ENCODE measurements at places on chromosomes 3 and 15.

GRCh38 chr15:84846269-84846668 lies 29.1 kb downstream of the ALPK3 start:
- DNase-seq = no peak

- DNase-seq = no peak
These were observed 34.7 kb downstream of the RPL22L1 start for GRCh38 chr3:170835336-170835735.

- no peak for DNase-seq
These were observed 23.3 kb upstream of the PSMD6 start for GRCh38 chr3:64046592-64046991.

DNA sequence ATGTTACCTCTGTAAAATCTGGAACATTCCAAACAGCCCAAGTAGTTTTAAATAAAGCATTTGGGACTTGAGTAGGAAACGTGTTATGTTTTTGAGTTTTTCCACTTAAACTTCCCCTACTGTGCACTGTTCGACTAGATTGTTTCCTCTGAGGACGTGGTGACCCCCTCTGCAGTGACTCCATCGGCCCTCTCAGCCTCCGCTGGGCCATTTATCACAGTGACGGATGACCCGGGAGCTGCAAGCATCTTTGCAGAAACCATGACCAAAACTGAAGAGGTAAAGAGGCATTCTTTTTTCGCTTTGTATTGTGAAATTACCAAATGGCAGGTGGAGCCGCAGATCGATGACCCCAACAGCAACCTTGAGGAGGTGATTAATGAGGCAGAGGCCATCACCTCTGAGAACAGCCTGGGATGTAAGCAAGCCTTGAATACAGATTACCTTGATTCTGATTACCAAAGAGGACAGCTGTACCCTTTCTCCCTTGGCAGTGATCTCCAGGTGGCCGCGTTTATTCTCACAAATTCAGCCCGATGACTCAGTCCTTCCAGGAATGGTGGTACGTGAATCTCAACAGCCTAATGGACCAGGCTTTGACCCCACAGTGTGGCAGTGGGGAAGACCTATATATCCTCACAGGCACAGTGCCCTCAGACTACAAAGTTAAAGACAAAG lies 79.1 kb upstream of the FAN1 start:
- DNase-seq = no peak

DNA sequence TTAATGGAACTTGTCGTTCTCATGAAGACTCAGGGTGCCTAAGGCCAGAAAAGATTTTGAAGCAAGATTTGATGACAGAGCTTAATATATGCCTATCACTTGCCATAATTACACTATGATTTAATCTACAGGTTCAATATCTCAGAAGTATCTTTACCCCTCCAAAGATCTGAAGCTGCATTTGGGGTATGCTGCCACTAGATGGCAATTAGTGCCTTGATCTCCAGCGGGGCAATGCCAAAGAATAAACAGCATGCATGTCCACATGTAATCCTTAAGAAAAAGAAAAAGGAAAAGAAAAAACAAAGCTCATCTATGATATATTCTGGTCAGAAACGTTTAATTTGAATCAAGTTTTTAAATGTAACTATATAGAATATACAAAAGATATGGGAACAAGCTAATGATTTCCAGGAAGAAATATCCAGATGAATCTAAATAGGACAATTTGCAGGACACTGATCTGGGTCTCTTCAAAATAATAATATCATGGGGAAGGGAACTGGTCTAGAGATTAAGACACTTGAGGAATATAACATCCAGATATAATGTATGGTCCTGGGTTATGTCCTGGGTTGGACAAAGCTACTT lies 55.0 kb upstream of the SOX14 start:
- DNase-seq = peak; percentile 32
